Fibroblast of skin of left biceps (primary cell): ENCODE measurements at places on chromosomes 1 and 21.

GRCh38 chr1:218395916-218396315, 50.8 kb downstream of the TGFB2 start:
- no peak for DNase-seq

DNA sequence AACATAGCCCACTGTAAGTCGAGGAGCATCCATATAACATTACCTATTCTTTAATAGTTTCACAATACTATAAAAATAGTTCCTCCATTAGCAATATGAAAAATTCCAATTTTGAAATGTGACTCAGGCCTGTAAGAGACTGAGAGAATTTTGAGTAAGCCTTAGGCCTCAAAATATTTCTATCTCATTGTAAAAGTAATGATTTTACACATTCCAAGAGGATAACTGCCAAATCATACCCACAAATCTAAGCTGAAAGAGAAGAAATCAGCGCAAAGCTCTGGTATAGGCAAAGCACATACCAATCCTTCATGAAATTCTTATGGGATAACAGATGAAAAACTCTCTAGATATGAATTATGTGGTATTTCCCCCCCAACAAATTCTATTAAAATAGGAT, 144.1 kb downstream of the CDC42BPA start:
- peak; percentile 83 for DNase-seq

- no peak for DNase-seq
These were observed 4.2 kb upstream of the STXBP3 start for GRCh38 chr1:108742253-108742652.

DNA sequence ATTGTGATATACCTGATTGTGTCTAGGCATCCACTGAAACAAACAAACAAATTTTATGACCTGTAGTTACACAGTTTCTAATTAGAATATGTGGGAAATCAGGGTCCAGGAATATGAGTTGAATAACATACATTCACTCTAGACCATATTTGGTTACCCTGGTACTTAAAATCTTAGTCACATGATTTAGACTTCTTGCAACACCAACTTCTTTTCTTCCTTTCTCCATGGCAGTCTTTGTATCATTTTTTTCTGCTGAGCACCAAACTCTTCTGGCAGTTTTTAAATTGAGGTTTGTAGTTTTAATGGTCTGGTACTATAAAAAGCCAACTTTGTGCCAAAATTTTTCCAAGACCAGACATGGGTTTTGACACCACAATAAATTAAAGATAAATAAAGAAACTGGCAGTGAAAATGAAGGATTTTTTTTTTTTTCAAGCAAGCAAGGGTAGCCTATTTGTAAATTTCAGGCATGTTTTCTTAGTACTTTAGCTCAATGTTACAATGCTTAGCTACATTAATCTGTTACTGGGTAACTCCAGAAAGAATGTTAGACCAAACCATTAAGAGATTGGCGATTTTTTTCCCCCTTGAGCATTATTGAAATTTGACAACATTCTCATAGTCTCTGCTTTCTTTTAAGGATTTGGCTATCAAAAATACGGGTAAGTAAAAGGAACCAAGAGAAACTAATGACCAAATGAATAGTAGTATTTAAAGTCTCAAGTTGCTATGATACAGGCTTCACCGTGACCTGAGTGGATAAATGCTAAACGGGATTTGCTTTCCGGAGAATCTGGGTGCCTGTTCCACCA, 108.5 kb downstream of the NFIA start:
- DNase-seq = no peak

GRCh38 chr1:15011661-15012060, 141.9 kb upstream of the TMEM51 start:
- no peak for DNase-seq

DNA sequence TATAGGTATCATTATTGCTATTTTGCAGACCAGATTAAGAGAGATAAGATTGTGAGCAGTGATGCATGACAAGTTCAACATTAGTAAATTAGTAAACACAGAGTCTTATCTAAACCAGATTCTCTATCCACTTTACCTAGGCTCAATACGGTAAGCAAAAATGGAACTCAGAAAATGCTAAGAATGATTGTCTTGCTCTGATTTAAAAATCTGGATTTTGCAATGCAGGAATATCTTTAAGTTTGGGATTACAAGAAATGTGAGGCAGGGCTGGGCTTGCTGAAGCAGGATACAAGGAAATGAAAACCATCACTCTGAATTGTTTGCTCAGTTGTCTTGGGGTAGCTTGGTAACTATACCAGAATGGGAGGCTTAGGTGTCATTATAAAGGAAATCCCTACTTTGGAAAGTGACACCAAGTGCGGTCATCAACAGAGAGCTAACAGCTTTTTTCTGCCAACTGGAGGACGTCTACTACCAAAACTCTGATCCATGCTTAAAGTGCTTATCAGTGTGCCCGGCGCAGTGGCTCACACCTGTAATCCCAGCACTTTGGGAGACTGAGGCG, 332.7 kb upstream of the RUNX1 start:
- no peak for DNase-seq

DNA sequence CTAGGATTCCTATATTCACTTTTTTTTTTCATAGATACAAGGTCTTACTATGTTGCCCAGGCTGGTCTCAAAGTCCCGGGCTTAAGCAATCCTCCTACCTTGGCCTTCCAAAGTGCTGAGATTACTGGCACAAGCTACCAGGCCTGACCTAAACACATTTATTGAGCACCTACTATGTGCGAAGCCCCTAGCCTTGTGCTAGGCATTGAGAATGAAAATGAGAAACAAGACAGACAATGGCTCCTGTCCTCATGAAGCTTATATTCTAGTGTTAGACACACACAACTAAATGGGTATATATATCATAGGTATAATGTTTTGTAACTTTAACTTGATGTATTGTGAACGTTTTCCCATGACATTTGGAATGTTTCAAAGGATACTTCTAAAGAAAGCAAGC, 11.5 kb downstream of the TMEM50A start:
- no peak for DNase-seq

- DNase-seq = no peak
These were observed 25.6 kb upstream of the THRAP3 start for GRCh38 chr1:36198641-36199040.

GRCh38 chr21:28299946-28300345, 692.7 kb downstream of the LTN1 start:
- no peak for DNase-seq

GRCh38 chr1:66399888-66400529, 133.9 kb upstream of the SGIP1 start:
- DNase-seq = no peak

GRCh38 chr1:184379111-184379752, 7.6 kb upstream of the C1orf21 start:
- DNase-seq = no peak

GRCh38 chr1:179046808-179047635, 21.3 kb downstream of the FAM20B start:
- DNase-seq = no peak

DNA sequence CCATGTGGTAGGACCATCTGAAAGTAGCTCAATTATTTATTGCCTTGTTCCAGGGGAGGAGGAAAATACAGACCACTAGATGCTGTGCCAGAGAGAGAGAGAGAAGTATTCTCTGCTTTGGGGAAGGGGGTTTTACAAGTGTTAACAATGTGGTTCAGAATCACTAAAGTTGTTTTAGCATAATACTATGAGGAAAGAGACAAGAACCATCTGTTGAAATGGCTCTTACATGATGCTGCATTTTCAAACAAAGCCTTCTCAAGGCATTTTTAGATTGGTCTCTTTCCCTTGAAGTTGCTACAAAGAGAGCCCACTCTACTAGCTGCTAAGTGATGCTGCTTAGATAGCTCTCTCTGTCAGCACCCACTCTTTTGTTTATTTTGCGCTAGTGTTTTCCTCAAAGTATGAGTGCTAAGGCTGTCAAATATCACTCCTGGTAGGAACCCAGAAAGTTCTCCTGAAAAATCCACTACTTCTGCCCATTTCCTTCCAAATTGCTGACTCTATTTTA, 255.1 kb downstream of the NFIA start:
- DNase-seq = no peak

- DNase-seq = no peak
These were observed 120.9 kb upstream of the PPP2R5A start for GRCh38 chr1:212164095-212164872.

- DNase-seq = no peak
These were observed 13.1 kb downstream of the ICMT start for GRCh38 chr1:6222636-6223035.

- DNase-seq = no peak
These were observed 726.0 kb downstream of the PTPRU start for GRCh38 chr1:29962336-29962735.

GRCh38 chr1:43042127-43042526, 83.5 kb upstream of the SLC2A1 start:
- DNase-seq = no peak

DNA sequence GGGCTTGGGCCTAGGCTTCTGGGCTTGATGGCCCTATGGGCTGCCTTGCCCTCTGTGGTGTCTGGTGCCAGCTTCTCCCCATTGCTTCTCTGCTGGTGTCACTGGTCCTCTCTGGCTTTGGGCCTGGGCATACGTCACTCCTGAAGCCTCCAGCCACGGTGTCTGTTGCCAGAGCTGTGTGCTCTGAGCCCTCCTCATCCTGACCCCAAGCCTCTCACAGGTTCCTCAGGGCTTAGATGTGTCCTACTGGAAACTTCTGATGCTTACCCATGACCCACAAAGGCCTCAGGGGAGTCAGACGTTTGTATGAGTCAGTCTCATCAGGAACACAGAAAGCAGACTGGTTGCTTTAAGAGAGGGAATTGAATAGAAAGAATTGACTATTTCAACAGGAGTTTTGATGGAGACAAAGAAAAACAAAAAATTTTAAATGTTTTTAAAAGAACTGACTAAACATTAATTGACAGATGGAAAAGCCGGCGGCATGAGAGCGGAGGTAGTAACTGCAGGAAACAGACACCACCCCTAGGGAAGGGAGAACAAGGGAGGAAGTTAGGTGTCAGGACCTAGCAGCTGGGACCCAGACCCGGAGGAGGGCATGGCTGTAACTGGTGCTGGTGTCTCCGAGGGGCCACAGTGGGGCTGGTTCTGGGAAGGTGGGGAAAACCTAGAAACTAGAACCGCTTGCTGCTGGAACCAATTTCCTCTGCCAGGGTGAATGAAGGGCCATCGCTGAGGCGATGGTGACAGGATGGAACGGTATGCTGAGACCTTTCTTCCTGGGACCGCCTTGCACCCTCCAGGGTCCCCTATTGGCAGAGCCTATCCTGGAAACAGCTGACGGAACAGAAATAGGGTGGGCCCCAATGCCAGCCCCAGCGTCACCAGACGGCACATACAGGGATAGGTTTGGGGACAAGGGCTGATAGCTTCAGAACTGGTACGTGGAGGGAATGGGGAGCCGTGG, 40.0 kb upstream of the CITED4 start:
- no peak for DNase-seq

- no peak for DNase-seq
These were observed 75.1 kb downstream of the ZNF281 start for GRCh38 chr1:200334661-200335256.

DNA sequence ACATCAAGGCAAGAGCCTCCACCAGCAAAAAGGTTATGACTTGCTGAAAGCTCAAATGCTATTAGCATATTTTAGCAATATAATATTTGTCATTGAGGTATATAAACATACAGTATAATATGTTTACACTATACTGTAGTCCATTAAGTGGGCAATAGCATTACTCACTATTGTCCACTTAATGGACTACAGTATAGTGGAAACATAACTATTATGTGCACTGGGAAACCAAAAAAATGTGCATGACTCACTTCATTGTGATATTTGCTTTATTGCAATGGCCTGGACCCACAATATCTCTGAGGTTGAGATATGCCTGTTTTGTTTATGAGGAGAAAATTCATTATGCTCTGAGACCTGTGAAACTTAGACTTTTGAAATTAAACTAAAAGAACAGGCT, 300.0 kb downstream of the BARHL2 start:
- DNase-seq = no peak

- no peak for DNase-seq
These were observed 77.9 kb upstream of the TNFSF4 start for GRCh38 chr1:173285048-173285447.
